ENCODE measurements at places on chromosomes 16 and 17.
A peak's percentile ranks its signal among the peaks of the same experiment; 100 is the strongest.

DNA sequence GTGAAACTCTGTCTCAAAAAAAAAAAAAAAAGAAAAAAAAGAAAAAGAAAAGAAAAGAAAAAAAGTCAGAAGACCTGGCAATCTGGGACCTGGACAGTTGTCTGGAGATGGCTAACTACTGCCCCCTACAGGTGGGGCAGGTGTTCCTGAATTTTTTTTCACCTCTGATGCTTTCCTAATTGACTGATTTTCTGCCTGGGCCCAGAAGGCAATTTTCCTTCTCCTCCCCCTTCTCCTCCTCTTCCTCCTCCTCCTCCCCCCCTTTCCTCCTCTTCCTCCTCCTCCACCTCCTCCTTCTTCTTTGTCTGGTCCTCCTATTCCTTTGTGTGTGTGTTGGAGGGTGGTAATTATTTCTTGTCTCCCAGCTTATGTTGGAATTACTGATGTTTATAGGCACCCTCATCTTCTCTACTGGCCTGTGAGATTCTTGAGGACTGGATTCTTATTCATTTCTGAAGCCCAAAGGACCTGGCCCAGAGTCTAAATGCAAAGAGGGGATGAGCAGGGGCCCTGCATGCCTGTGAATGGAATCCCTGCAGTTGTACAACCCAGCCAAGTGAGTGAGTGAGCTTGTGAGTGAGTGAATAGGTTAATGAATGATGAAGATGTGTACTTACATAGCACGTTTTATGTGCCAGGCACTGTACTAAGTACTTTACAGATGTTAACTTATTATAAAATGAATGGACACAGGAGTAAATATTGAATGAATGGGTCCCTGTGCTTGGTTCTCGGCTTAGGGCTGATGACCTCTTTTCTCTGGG lies 26.9 kb downstream of the IRX5 start:
- no peaks in the 10 kb centered on the region for H3K36me3 ChIP-seq
- no peak overlapping the region for H3K4me3 ChIP-seq
- no peak overlapping the region for H3K27ac ChIP-seq
- peaks cover 11% of the 10 kb centered on the region for H3K27me3 ChIP-seq
- H3K4me1 ChIP-seq = no peaks in the 10 kb centered on the region

DNA sequence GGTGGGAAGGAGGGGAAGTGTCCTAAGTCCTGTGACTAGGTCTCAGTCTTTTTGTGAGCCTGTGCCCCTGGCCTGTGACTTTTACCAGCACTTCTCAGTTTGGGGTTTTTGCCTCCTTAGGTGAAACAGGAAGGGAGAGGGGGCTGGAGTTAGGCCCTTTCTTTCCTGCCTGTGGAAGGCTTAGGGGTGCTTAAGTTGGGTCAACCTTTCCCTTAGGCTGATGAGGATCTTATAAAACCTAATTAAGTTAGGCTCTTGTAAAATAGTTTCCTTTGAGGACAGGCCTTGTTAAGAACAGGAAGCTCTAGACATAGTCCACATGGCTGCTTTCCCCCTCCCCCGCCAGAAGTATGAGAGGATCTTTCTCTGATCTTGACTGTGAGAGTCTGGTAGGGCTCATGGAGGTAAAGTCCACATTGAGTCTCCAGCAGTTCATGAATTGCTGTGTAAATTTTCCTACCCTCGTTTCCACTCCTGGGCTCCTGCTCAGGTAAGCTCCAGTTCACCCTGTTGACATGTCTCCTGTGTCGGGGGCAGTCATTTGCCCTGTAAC lies 17.0 kb upstream of the DNASE1 start:
- H3K4me1 ChIP-seq = peaks cover 34% of the 10 kb centered on the region
- peak overlapping the region; percentile 89 for H3K27ac ChIP-seq
- H3K36me3 ChIP-seq = peaks cover 5% of the 10 kb centered on the region
- DNase-seq = peak; percentile 20

- H3K27me3 ChIP-seq = no peaks in the 10 kb centered on the region
- H3K36me3 ChIP-seq = no peaks in the 10 kb centered on the region
- H3K4me3 ChIP-seq = no peak overlapping the region
- DNase-seq = no peak
- H3K27ac ChIP-seq = no peak overlapping the region
- peaks cover 2% of the 10 kb centered on the region for H3K4me1 ChIP-seq
Measured at GRCh38 chr17:73625991-73626673, 18.1 kb downstream of the SDK2 start.

DNA sequence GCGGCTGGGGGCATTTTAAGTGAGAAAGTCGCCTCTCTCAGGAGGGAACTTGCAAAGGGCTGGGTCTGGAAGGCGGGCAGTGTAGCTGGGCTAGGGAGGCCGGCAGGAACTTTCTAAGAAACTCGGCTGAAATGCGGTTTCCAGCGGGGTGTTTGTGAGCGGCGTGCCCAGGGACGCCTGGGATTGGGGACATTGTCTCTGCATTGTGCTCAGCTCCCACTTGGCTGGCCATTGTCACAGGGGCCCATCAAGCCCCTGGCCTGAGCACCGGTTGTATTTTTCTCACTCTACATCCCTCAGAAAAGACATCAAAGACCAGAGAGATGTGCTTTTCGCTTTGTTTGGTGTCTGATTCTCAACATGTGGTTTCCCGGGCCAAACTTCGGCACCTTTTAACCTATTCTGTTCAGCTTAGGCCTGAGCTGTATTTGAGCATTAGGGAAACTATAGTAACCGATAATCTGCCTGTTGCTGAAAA lies 291.1 kb upstream of the IRX3 start:
- no peaks in the 10 kb centered on the region for H3K4me1 ChIP-seq
- DNase-seq = no peak
- no peak overlapping the region for H3K27ac ChIP-seq
- H3K27me3 ChIP-seq = peaks cover 32% of the 10 kb centered on the region

DNA sequence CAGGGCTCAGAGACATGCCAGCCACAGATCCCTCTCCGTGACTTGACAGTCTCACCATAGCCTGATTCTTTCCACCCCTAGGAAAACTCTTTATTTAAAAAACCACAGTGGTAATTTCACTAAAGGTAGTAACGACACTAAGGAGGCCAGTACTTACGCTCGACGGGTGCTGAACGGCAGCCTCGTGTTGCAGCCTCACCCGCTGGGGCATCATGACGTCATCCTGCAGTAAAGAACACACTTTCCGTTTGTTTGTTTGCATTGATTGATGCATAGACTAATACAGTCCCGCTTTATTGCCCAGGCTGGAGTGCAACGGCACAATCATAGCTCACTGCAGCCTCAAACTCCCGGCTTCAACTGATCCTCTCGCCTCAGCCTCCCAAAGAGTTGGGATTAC lies 65.1 kb upstream of the METRNL start:
- no peak overlapping the region for H3K4me3 ChIP-seq
- no peak for DNase-seq
- H3K36me3 ChIP-seq = peaks cover 2% of the 10 kb centered on the region
- H3K27me3 ChIP-seq = no peaks in the 10 kb centered on the region
- no peak overlapping the region for H3K27ac ChIP-seq

DNA sequence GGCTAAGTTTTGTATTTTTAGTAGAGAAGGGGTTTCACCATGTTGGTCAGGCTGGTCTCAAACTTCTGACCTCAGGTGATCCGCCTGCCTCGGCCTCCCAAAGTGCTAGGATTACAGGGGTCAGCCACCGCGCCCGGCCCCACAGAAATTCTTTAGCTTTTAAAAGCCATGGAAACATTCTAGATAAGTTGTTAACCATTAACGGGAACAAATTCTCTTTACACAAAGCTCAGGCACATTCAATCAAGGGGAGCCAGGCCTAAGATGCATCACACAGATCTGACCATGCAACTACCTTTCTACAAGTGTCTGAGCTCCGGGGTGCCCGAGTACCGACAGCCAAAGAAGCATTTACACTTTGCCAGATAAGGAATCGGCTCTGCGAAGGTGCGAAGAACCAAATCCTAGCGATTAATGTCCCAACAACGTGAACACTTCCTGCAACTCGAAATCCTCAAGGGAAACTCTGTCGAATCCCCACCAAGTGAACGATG lies 1.0 kb downstream of the EMC8 start:
- H3K4me1 ChIP-seq = peaks cover 36% of the 10 kb centered on the region
- no peak for DNase-seq
- H3K27me3 ChIP-seq = no peaks in the 10 kb centered on the region
- H3K4me3 ChIP-seq = peak overlapping the region; percentile 89
- H3K36me3 ChIP-seq = peaks cover 63% of the 10 kb centered on the region
- H3K27ac ChIP-seq = peak overlapping the region; percentile 92

- H3K4me1 ChIP-seq = peaks cover 60% of the 10 kb centered on the region
- no peak for DNase-seq
- no peaks in the 10 kb centered on the region for H3K27me3 ChIP-seq
- peak overlapping the region; percentile 26 for H3K4me3 ChIP-seq
- peak overlapping the region; percentile 94 for H3K27ac ChIP-seq
Measured at GRCh38 chr16:74607962-74608356, 1.0 kb upstream of the GLG1 start.

GRCh38 chr17:44331249-44331760 lies 6.7 kb upstream of the SLC25A39 start:
- H3K27ac ChIP-seq = no peak overlapping the region
- no peaks in the 10 kb centered on the region for H3K27me3 ChIP-seq
- no peak overlapping the region for H3K4me3 ChIP-seq

GRCh38 chr17:77608431-77608830 lies 350.1 kb upstream of the TNRC6C start:
- no peaks in the 10 kb centered on the region for H3K27me3 ChIP-seq
- no peaks in the 10 kb centered on the region for H3K36me3 ChIP-seq
- H3K4me1 ChIP-seq = peaks cover 29% of the 10 kb centered on the region

GRCh38 chr16:381789-382717 lies at the start of gene PGAP6:
Gene PGAP6, minus strand, starts transcription at chr16:381978. Its CDS starts 157 bp downstream, at chr16:381821.
- DNase-seq = peak; percentile 67
- H3K4me3 ChIP-seq = peak within 1 kb of the TSS; percentile 93
- H3K27me3 ChIP-seq = no peaks in the 10 kb centered on the region
- H3K4me1 ChIP-seq = peaks cover 25% of the 10 kb centered on the region
- H3K36me3 ChIP-seq = no peaks in the 10 kb centered on the region

GRCh38 chr16:80377096-80377956 lies 163.5 kb upstream of the DYNLRB2 start:
- no peak overlapping the region for H3K4me3 ChIP-seq
- no peaks in the 10 kb centered on the region for H3K36me3 ChIP-seq
- H3K27me3 ChIP-seq = peaks cover 18% of the 10 kb centered on the region
- no peak overlapping the region for H3K27ac ChIP-seq
- no peaks in the 10 kb centered on the region for H3K4me1 ChIP-seq
- DNase-seq = no peak

GRCh38 chr17:4072487-4073157 lies 70.2 kb downstream of the ZZEF1 start:
- H3K36me3 ChIP-seq = peaks cover 21% of the 10 kb centered on the region
- H3K27ac ChIP-seq = no peak overlapping the region
- peaks cover 11% of the 10 kb centered on the region for H3K4me1 ChIP-seq
- H3K27me3 ChIP-seq = no peaks in the 10 kb centered on the region
- DNase-seq = no peak
- H3K4me3 ChIP-seq = no peak overlapping the region

GRCh38 chr17:76106703-76107102 lies 3.1 kb upstream of the EXOC7 start:
- peaks cover 28% of the 10 kb centered on the region for H3K4me1 ChIP-seq
- H3K27me3 ChIP-seq = no peaks in the 10 kb centered on the region
- DNase-seq = no peak
- H3K27ac ChIP-seq = peak overlapping the region; percentile 25
- peaks cover 2% of the 10 kb centered on the region for H3K36me3 ChIP-seq
- no peak overlapping the region for H3K4me3 ChIP-seq

DNA sequence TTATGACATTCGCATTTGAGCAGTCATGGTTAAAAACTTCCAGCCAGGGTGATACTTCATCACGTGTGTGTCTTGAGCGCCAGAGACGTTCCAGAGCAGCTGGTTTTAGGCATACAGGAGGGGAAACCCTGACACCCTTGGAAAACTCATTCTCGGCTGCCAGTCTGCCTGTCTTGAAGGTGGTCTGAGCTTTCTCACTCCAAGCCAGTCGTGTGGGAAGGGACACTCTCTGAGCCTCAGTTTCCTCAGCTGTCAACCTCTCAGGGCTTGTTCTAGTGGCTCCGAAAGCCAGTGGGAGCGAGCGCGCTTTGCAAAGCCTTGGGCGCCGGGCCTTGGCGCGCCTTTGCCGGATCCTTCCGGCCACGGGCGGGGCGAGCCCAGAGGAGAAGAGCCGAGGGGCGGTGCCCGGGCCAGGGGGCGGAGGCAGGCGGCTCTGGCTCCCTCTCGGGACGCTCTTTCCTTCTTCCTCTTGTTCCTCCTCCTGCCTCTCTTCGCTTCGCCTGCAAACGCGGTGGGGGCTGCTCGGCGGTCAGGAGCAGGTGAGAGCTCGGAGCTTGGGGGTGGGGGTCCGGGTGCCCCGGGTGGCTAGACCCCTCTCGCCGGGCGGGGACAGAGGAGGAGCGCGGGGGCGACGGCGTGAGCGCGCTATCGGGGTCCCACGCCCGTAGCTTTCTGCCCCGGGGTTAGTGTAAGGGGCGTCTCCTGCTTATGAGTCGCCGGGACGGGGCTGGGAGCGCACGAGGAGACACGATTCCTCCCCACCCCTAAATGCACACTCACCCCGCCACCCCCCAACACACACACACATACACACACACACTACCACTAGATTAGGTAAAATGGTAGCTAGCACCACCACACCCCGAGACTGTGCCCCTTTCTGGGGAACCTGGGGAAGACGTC lies at the start of gene LDAF1:
Gene LDAF1 (plus strand): TSS at position 467 of the 903 bp plus-strand sequence. CDS start 2,509 bp downstream, outside the sequence.
- H3K4me3 ChIP-seq = peak within 1 kb of the TSS; percentile 86
- no peaks in the 10 kb centered on the region for H3K36me3 ChIP-seq
- H3K27me3 ChIP-seq = no peaks in the 10 kb centered on the region
- peak; percentile 73 for DNase-seq
- peak within 1 kb of the TSS; percentile 37 for H3K27ac ChIP-seq

- H3K4me3 ChIP-seq = no peak overlapping the region
- H3K27me3 ChIP-seq = no peaks in the 10 kb centered on the region
- no peaks in the 10 kb centered on the region for H3K36me3 ChIP-seq
- H3K27ac ChIP-seq = no peak overlapping the region
- DNase-seq = no peak
Measured at GRCh38 chr16:66904428-66904845, 14.2 kb downstream of the CDH16 start.

DNA sequence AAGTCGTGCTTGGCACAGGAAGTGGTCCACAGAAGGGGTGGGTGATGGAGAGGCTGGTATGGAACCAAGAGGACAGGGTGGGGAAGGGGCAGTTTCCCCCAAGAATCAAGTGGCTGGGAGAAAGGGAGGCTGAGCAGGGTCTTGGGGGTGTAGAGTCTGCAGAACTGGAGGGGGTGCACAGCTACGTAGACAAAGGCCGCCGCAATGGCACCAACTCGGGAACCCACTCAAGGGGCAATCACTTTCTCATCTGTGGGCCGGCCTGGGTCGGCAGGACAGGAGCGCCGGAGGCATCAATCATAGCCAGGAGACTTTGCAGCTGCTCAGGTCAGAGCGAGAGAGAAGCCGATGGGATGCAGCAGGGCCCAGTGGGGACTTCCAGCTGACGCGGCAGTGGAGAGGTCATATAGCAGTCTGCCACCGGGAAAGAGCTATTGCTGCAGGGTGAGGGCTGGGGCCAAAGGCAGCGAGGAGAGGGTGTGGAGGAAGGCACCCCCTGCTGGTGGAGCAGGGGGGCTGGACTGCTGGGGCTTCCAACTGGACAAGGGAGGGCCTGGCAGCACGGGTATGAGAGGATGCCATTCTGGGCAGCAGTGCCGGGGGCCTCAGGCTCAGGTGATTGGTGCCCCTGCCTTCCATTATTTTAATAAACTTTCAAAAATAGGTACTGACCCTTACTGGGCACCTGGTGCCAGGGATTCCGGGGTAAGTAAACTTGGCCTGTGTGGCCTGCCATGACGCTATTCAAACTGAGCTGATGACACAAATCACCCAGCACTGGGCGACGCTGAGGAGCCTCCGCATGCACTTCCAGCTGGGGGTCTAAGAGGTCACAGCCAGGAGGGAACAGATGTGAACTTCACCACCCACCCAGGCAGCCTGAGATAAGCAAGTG lies 52.5 kb upstream of the MTSS2 start:
- H3K27me3 ChIP-seq = no peaks in the 10 kb centered on the region
- peaks cover 22% of the 10 kb centered on the region for H3K36me3 ChIP-seq
- peak overlapping the region; percentile 100 for H3K27ac ChIP-seq
- DNase-seq = peak; percentile 29
- H3K4me1 ChIP-seq = peaks cover 81% of the 10 kb centered on the region

Measured in naive thymus-derived CD8-positive, alpha-beta T cell (primary cell).